ENCODE measurements at places on chromosomes 1 and 21.
A peak's percentile ranks its signal among the peaks of the same experiment; 100 is the strongest.

DNA sequence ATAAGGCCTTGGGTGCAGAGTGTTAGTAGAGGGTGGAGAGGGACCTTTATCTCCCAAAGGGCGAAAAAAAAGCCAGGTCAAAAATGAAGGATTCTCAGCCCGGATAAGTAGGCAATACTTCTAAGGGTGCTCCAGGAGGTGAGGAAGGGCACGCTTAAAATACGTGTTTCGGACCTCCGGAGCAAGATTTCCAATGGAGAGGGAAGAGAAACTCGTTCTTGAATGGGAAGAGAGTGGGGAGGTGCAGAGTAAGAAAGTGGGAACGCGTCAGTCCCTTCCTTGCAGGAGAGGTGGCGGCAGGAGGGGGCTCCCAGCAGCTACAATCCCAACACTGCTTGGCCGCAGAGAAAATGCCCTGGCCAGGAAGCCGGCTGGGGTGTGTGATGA, 581 bp downstream of the EFCAB14 start:
- DNase-seq: no peak

DNA sequence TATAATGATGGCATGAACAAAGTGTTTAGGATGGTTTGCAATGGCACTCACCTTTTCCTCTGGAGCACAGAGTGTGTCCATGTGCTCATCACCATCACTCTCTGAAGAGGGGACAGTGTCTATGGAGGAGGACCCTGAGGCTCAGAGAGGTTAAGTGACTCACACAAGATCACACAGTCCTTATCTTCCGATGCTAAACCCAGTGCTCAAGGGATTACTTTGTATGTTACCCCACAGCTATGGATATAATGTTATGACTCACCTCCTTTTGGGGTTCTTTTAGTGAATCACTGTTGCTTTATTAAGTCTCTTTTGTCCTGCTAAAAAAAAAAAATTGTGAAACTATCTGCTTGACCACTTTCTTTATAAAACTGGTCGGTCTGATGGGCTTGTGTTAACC, 67.6 kb downstream of the TENT5C start:
- no peak for DNase-seq

- no peak for DNase-seq
Observed at GRCh38 chr1:172820475-172821158, 161.7 kb downstream of the FASLG start.

- DNase-seq: peak; percentile 21
Observed at GRCh38 chr1:95117207-95118066, at the start of gene TLCD4. Gene TLCD4 (plus strand): TSS chr1:95117355. CDS start chr1:95143902, 26,547 bp downstream.

Data from stimulated activated CD4-positive, alpha-beta T cell treated with anti-CD3 and anti-CD28 coated beads, Interleukin-12 subunit alpha, Interleukin-12 subunit beta, amount 100 ng/mL, for 4 hours (primary cell).